ENCODE measurements at places on chromosomes 4 and X.

GRCh38 chr4:74096265-74096980 lies 2.6 kb downstream of the CXCL2 start:
- DNase-seq, result no peak

- DNase-seq, result no peak
Measured at GRCh38 chr4:68123525-68123924, 6.1 kb downstream of the TMPRSS11F start.

DNA sequence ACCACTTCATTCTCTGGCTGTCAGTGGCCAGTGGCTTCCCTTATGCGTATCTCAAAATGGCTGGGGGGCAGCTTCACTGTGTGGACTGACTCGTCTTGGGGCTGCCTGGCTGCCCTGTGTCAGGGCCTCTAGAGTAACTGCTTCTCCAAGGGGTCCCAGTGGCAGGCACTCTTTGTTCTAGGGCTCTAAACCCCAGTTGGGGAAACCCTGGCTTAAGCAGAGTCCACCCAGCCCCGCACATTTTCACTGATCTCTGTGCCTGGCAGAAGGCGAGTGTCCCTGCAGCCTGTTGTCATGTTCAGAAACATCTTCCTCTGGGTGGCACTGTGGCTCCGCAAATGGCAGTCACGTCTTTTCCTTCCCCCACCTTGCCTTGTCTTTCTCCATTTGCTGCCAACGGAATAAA lies 59.7 kb downstream of the NBDY start:
- no peak for DNase-seq

DNA sequence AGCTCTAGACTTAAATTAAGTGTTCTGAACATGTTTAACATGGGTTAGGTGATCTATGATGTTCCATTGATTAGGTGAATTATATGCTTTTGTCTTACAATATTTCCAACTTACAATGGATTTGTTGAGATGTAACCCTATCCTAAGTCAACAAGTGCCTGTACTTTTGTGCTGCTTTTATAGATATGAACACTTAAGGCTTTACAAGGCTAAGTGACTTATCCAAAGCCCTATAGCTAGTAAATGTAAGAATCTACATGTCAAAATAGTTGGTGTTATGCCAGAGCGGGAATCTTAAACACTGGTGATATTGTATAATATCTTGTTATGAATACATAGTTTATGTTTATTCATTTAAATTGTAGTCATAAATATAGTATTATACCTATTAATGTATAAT lies 1629.1 kb upstream of the IGFBP7 start:
- no peak for DNase-seq

GRCh38 chr4:40170588-40170987 lies 26.2 kb upstream of the RHOH start:
- DNase-seq, result no peak

GRCh38 chr4:73589261-73589847 lies 30.9 kb downstream of the RASSF6 start:
- no peak for DNase-seq

DNA sequence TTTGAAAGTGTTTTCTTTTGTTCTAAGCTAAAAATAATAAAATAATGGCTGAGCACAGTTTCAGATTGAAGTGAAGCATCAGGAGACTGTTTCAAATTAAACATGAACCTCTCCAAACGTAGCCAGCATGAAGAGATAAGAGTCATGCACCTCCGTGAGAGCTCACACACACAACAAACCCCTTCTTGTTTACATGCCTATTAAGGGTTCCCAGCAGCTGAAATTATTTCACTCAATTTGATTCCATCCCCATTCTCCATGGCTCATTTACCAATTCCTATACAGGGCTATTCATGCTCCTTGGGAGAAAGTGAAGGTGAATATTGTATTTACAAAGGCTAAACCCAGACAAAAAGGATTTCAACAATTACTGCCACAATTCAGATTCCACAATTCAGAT lies 954.1 kb upstream of the INTU start:
- DNase-seq, result no peak

- DNase-seq, result no peak
Measured at GRCh38 chr4:142656178-142656577, 189.9 kb downstream of the INPP4B start.

Data from NCI-H774 (cell line).